Spleen (tissue), 13 donors: ENCODE measurements at places on chromosomes 7 and 10.

DNA sequence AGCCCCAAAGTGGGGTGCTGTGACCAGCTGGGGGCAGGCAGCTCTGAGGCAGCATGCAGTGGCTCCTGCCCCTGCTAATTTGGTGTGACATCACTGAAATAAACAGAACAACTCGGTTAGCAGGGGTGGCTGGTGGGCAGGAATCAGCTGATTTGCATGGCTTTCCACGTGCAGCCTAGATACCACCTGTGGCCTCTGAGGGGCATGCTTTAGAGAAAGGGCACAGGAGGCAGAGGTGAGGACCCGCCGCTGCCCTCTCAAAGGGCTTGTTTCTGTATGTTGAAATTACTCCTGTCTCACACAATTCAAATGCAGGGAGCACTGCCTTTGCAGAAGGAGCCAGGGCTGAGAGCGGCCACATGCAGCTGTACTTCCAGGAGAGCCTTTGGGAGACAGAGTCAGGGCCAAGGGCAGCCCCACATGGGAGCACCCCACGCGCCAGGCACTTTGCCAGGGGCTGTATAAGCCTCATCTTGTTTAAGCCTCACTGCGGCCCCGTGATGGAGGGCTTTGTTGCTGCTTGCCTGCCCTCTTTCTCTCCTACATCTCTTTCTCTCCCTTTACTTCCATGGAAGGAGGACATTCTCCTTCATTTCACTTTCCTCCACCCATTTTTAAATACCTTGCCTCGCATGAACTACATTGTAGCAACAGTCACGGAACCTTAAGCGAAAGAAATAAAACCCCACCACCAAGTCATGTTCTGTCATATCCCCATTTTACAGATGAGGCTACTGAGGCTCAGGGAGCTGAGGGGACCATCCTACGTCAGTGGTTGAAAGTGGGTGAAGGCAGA, 137.7 kb downstream of the ZMIZ1 start:
- no peak for DNase-seq

- no peak for DNase-seq
These were observed 139.8 kb downstream of the CELF2 start for GRCh38 chr10:11157292-11158076.

DNA sequence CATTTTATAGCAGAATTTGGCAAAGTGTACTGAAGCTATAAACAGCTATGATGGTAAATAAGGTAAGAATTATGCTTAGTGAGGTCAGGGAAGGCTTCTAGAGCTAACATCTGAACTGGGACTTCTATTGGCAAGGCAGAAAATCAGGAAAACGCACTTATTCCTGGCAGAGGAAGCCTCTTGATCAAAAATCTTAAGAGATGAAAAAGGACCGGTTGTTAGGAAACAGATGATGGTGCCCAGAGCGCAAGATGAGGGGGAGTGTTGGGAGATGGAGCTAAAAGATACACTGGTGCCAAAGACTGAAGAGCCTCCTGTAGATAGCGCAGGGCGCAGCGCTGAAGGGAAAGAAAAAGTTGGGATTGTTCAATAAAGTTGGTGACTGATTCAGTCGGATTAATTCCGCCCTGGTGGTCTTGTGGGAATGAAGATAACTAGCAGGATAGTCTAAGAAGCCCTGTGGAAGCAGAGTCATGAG, 550 bp upstream of the CALU start:
- DNase-seq, result no peak

DNA sequence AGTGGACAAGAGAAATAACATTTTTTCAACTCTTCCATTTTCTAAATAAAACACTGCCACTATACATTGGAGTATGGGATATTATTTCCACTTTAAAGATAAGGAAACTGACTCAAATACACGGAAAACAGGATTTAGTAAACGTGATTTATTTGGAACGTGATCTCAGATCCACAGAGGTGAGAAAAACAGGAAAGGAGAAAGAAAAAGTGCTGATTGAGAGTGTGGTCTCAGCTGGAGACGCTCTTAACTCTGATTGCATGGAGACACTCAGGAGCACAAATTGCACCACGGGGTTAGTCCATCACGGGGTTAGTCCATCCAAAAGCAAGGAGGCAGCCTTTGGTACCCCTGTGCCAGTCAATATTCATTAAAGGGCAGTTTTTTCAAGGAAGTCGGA, 142.5 kb downstream of the GNAT3 start:
- DNase-seq, result no peak

DNA sequence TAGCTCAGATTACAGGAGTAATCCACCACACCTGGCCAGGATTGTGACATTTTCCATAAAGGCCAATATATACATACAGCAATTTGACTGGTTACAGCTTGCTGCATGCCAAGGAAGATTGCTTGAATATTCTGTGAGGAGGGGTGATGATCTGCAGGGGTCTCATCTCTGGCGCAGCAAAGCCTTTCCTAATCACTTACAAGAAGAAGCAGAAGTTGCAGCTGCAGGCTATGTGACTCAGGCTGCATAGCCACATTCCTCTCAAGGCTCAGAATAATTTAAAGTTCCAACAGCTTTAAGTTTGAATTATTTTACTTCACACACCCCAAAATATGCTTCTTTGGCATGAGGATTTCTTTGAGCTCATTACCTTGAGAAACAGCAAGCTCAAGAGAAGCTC, 11.4 kb upstream of the RASGEF1A start:
- no peak for DNase-seq

GRCh38 chr7:30708983-30709382, 26.7 kb upstream of the CRHR2 start:
- peak; percentile 15 for DNase-seq

DNA sequence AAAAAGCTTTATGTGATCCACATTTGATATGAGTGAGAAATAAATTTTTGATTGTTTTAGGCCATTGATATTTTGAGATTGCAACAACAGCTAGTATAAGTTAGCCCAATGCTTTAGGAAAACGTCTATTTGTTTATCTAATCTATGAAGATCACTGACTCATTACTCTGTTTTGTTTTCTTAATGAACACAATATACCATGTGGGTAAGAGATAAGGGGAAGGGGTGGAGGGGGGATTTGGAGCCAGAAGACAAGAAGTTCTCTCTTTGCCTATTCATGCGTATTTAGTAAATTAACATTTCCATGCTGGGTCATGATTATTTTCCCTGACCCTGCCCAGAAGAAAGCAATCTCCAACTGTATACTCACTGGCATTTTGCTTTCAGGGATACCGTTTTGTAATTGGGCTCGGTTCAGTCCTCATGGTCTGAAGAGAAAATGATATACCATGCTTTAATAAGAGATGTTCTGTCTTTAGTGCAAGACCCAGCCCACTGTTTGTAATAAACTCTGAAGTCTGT, 359.5 kb upstream of the NPSR1 start:
- DNase-seq, result no peak

DNA sequence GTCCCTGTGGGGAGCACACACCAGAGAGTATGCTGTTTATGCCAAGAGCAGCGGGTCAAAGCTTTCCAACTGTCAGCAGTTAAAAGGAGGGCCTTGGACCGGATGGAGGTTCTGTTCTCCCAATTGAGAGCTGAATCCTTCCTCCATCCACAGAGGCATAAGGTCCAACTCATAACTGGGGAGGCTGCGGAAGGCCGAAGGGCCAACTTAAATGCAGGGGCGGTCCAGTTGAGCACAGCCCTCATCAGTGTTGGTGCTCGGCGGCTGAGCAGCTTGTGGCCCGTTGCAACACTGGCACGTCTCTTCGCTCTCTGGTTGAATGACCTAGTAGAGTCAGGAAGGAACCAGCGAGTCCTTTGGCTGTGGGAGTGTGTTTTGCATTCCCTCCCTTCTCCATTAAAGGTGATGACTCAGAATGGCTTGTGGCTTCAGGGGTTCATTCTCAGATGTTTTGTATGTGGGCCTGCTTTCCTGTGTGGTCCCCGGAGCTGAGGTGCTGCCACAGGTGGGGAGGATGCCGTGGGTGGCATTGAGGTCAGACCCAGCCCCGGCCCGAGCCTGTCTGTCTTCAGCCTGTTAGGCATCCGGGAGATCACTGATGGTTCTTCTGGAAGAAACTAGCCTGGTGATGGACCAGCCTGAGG, 44.8 kb upstream of the DMBT1 start:
- no peak for DNase-seq

- DNase-seq, result no peak
These were observed 722 bp downstream of the UPF2 start for GRCh38 chr10:12041766-12042408.

GRCh38 chr10:79146611-79147130, 77.9 kb downstream of the ZMIZ1 start:
- DNase-seq, result peak; percentile 89

DNA sequence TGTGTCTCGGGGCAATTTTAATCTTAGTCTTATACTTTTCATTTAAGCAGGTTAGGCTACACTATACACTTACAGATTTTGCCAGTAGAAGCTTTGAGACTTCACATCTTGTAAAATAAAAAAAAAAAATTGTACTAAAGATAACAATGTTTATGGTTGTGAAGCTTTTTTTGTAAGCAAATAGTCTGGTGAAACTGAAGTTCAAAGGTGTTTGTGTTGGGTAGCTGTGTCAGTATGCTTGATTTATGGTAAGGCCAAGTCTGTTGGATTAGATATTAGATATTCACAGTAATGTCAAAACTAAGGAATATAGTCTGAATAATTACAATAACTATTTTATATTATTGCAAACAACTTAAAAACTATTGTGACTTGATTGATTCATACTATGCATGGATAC, 31.0 kb upstream of the PRSS1 start:
- no peak for DNase-seq

DNA sequence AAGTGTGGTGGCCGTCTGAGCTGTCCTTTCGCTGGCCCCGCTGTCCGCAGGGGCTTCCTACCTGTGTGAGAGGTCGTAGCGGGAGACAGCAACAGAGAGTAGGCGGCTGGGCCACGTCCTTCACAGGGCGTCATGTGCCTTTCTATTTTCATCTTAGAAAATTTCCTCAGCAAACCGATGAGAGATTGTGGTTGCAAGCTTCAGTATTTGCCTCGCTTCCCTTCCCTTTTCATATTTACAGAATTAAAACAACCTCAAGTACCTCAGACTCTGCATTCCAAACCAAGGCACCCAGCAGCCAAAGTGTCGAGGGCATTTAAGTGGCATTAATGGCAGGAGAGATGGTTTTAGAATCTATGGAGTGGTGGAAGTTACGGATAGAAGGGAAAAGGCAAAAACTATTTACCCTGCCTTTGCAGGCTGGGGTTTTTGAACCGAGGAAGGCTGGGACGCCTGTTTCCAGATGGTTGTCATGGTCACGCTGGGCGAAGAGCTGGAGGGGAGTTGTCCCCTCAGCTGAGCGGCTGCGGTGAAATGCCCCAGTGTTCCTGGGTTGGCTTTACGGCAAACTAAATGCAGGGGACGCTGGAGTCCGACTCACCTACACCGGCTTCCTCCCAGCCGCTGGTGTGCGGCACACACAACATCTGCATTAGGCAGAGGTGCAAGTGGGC, 41.9 kb downstream of the WIPI2 start:
- DNase-seq, result peak; percentile 83

DNA sequence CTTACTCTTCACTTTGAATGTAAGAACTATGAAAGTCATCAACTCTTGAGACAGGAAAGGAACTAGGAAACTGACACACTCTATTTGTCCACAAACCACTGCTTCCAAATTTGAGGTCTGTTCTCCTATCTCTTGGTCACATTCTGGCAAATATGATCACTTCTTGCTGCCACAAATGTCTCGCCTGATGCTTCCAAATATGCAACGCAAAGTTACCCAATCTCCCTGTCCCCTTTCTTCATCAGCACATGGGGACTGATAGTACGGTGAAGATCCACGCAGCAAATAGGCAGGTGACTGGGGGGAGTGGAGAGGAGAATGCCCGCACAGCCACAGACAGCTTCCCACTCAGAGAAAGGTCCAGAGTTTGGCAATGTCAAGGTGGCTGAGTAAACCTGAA, 92.6 kb upstream of the TCF7L2 start:
- DNase-seq, result no peak

DNA sequence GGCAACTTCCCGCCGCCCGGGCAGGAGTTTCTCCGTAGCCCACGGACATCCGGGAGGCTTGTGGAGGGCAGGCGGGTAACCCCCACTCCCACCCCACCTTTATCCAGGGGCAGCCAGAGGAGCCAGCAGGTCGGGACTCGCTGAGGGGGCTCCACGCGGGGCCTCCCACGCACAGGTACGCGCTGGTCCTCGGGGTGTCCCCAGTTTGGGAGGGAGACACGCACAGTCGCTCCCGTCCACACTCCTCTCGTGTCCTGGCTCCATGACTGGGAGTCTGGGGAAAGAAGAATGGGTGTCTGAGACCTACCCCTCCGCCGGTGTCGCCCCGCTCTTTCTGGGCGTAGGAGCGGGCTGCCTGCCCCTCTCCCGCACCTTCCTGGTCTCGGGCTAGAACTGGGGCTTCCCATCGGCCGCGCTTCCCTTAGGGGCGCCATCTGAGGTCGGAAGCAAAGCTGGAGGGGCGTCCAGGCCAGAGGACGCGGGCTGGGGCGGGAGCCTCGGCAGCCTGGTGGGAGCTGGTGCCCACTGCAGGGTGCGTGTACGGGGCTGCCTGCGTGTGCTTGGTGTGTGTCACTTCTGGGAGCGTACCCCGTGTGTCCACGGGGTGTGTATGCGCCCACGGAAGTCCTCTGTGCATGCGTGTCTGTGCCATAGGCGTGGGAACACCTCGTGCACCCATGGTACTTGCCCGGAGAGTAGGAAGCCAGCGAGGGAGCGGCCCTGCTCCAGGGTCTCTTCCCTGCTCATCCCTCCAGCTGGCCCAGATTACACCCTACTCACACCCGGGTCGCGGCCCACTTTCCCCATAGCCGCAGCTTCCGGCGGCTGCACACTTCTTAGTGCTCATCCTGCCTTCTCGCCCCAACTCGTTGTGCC, 73.0 kb upstream of the LEP start:
- DNase-seq, result no peak

GRCh38 chr10:86190291-86190690, 176.3 kb downstream of the GRID1 start:
- DNase-seq, result peak; percentile 64

- DNase-seq, result no peak
These were observed 91.5 kb upstream of the KIF5B start for GRCh38 chr10:32147730-32148129.

GRCh38 chr10:88092973-88093372, 229.5 kb downstream of the PTEN start:
- no peak for DNase-seq

- DNase-seq, result no peak
These were observed 36.5 kb downstream of the IL15RA start for GRCh38 chr10:5940807-5941218.

DNA sequence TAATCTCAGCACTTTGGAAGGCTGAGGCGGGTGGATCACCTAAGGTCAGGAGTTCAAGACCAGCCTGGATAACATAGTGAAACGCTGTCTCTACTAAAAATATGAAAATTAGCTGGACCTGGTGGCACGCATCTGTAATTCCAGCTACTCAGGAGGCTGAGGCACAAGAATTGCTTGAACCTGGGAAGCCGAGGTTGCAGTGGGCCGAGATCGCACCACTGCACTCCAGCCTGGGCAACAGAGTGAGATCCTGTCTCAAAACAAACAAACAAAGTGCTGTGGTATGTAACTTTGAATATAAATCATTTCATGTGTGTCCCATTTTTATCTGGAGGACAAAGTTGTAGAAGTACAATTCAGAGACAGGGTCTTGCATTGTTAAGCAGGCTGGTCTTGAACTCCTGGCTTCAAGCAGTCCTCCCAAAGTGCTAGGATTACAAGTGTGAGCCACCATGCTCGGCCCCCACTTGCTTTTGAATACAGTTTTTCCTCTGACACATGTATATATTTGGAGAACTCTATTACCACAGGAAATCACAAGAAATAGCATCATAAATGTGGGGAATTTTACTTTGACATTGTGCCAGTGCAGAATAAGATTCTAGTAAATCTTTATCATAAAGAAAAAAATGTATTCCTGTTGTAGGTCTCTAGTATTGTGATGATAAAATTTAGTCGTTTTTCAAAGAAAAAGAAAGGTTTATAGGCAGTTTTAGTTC, 32.6 kb downstream of the PTPN12 start:
- DNase-seq, result no peak

- DNase-seq, result no peak
These were observed 246.9 kb upstream of the KMT2E start for GRCh38 chr7:104767113-104767512.
